ENCODE measurements at places on chromosomes 1 and 21.

DNA sequence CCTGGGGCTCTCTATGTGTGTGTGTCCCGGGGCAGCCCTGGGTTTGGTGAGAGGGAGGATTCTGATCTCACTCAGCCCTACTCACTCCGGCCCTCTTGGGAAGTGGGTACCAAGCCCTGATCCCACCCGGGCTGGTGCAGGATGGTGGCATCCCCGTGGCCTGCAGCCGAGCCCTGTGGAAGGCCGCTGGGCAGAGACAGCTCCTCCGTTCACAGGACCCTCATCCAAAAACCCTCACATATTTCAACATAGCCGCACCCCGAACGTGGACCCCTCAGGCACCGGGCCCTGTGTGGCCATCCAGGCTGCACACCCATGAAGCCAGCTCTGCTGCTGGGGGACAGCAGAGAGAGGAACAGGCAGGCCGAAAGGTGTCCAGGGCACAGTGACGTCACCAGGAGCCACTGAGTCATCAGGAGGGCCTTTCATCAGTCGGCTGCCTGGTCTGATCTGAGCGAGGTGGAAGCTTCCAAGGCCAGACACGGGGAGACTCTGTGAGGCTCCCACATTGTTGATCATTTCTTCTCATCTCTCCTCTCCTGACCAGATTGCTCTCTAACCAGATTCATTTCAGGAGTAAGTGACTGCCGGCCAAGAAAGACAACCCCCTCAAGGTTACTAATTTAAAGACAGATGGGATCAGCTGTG is 16.2 kb upstream of the GPR157 start:
- no peak for DNase-seq

- no peak for DNase-seq
These were observed 262.3 kb downstream of the LRRC40 start for GRCh38 chr1:69943030-69943429.

- DNase-seq, result no peak
These were observed 74.1 kb downstream of the RRAGC start for GRCh38 chr1:38785285-38786039.

DNA sequence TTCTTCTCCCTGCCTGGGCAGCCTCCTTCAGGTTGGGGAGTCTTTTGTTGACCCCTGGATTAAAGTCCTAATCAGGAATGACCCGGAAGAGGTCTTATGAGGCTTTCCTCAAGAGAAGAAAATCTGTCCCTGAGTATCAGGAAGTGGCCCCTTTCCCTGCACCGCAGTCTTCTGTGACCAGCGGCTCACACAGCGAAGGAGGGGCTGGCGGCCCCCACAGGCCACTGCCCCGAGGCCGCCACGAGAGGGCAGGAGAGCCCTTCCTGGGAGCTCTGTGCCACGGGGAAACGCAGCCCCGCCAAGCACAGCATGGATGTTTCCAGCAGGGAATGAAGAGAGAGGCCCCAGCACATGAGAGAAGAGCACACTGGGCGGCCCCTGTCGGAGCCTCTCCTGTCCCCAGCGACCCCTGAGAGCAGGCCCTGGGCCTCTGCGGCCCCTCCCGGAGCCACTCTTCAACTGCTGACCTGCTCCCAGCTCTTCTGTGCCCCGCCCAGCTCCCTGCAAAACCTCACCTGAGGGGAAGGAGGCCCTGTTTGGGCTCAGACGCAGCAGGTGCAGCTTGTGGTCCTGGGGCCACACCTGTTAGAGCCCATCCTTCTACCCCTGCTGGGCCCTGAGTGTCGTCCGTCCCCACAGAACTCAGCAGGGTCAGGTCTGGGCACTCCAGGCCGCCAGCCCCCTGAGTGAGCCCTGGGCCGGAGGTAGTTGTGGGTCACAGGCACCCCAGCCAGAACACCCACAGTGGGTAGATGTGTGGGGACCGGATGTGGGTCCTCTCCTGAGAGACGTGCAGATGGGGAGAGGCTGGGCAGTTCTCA is 4.9 kb upstream of the POFUT2 start:
- peak; percentile 72 for DNase-seq

DNA sequence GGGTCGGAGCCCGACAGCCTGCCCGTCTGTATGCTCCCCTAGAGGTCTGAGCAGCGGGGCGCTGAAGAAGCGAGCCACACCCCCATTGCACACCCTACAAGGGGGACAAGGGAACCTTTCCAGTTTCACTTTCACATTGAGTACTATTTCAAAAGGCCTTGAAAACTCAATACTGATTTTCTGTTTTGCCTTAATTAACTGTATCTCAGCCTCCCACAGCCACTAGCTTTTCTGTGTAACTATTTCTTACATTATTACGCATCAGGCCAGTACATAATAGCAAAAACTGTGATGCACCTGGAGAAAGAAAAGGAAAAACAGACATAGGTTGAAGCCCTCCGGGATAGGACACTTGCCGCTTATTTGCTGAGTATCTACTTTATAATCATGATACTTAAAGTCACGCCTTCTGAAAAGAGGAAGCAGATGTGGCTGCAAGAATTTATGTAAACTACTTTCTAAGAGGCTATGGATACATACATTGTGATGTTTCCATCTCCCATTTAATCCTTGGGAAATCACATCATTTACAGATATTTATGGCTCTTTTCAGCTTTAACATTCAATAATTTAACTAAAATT is 1719.5 kb downstream of the MRPL39 start:
- DNase-seq, result peak; percentile 38

DNA sequence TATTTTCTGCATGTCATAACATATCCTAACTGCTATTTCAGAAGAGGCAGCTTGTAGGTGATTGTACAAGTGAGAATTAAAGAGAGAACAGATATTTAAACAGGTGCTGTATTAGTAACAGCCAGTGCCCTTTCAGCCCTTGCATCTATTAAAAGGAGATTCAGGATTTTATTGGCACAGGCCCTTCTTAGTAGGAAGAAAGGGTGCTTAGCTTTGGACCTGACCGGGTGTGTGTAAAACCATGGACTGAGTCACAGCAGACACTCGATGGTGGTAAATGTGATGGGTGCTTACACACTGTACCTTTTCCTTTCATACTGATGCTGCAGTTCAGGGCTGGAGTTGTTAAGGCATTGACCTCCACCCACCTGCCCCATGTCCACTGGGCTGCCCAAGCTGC is 12.7 kb upstream of the CD101 start:
- no peak for DNase-seq

DNA sequence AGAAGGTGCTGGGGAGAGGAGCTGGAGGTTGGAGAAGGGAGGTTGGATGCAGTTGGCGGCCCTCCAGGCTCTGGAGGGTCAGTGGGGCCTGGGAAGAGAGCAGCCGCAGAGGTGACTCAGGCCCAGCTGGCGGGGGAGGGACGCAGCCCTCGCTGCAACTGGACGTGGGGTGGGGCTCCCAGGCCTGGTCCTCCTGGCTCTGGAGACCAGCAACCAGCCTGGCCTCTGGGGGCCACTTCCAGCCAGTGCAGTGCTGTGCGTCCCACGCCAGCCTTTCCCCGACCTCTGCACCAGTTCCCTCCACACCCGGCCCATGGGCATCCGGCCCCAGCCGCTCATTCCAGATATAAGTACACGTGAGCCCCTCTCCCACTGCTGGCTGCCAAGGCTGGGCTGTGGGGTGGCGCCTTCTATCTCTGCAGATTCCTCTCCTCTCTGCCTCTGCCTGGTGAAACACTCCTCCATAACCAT is 38.0 kb upstream of the COL18A1 start:
- DNase-seq, result no peak

DNA sequence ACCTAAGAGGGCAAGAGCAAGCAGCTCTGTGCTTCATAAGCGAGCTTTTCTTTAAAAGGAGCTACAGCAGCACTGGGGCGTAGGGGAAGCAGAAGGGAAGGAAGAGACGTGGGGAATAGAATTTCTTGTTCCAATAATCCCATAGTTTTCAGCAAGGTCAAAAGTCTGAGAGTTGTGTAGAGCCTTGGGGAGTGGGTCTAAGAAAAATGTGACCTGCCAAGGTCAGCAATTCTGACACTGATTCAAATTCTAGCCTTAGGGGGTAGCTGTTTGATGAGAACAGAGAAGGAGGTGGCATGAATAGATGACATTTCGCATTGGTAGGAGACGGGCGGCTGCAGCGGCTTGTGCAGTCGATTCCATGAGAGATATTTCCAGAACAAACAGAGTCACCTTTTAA is 22.4 kb downstream of the PRRX1 start:
- DNase-seq, result no peak

DNA sequence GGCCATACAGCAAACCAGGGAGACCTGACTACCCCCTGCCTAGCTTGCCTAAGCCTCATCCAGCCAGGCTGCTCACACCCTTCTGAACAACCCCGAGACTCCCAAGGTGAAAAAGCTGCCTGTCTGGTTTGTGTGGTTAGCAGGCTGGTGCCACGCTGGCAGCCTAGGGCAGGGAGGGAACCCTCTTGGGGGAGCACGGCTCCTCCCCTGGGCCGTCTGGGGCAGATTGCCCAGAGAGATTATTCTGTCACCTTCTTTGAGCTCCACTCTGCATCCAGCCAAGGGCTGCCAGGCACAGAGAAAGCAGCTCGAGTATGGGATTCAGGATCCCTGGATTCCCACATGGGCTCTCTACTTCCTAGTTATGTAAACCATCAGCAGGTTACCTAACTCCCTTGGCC is 27.5 kb upstream of the TCEA3 start:
- no peak for DNase-seq

DNA sequence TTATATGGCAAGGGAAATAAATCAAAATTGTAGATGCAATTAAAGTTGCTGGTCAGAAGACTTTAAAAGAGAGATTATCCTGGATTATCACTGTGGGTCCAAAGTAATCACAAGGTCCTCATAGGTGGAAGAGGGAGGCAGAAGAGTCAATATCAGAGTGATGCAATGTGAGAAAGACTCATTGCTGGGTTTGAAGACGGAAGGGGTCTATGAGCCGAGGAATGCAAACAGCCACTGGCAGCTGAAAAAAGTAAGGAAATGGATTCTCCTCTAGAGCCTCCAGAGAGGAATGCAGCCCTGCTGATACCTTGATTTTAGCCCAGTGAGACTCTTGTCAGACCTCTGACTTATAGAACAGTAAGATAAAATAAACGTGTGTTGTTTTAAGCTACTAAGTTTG is 59.8 kb upstream of the MUTYH start:
- DNase-seq, result no peak

- no peak for DNase-seq
These were observed 1.5 kb downstream of the CACNA1E start for GRCh38 chr1:181484821-181485220.

- DNase-seq, result no peak
These were observed 21.3 kb downstream of the FAM78B start for GRCh38 chr1:166145499-166145898.

DNA sequence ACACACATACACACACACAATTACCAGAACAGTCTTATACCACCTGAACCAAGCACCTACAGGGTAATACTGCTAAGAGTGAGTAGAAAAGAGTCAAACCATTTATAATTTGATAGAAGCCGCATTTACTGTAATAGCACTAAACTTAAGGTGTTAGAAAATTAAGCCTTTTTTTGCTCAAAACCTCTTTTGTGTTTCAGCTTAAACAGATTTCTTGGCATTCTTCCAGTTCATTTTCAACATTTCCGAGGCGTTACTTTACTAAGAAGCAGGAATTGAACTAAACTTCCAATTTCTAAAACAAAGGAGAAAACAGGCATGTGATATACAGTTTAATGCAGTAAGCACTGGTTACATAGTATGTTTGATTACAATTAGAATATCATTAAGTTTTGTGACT is 387.2 kb downstream of the NCAM2 start:
- DNase-seq, result no peak

DNA sequence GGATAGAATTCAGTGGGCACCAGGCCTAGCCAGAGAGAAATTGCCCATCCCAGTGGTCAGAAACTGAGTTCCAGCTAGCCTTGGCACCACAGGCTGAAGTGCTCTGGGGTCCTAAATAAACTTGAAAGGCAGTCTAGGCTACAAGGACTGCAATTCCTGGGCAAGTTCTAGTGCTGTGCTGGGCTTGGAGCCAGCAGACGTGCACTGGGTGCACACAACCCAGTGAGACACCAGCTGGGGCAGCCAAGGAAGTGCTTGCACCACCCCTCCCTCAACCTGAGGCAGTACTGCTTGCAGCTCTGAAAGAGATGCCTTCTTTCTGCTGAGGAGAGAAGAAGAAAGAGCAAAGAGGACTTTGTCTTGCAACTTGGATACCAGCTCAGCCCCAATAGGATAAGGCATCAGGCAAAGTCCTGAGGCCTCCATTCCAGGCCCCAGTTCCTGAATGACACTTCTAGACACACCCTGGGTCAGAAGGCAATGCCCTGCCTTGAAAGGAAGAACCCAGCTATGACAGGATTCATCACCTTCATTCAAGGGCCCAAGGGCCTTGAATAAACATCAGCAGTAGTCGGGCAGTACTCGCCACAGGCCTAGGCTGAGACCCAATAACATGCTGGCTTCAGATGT is 55.1 kb downstream of the OVGP1 start:
- no peak for DNase-seq

DNA sequence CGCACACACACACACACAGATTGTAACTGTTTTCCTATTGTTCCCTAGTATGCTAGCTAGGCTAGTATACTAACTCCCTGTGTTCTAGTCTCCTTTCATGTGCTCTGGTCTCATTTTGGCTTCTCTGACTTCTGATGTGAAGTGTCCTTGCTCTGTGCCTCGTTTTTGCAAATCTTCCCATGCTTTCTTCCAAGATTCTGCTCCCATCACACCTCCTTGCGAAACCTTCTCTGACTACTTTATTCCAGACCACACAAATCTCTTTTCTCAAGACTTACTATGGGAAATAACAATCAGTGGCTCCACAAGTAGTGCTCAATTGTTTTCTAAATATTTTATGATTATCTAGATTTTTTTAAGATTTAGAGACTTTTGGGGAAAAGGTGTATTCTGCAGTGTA is 10.3 kb downstream of the PRRX1 start:
- DNase-seq, result no peak

DNA sequence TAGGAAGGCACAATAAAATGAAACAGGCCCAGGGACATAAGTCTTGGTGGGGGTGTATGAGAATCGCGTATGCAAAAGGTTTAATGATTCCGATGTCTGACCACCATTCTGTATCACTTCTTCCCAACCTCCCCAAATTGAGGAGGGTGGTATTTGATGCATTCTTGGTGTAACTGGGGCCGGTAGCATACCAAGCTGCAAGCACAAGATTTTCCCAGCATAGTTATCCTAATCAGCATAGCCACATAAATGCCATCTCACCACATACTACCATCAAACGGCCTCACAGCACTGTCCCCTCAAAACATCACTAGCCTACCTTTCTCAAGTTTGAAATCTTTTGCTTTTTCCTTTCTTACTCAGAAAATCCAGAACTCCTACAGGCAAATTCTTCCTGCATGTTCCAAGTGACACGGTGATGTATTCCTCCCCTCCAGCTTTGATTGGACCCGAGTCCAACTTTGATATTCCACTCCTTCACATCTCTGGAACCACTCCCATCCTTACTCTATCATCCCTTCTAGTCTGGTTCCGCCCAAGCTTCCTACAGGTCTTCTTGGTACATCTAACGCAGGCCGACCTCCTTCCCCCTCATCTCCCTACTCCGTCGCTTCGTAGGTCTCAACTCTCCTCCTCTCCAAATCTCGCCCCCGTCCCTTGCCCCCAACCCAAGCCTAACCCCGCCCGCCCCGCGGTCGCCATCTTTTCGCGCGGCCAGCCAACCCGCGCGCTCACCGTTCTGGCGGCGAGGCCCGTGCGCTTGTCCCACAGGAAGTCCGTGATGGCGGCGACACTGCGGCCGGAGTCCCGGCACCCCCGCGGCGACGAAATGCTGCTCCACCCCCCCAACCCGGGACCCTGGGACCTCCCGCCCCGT is 600 bp downstream of the CLK2 start:
- DNase-seq, result no peak

All from memory B cell (primary cell).